ENCODE measurements at places on chromosomes 6 and 20.

- no peak for DNase-seq
These were observed 108.1 kb downstream of the IRF4 start for GRCh38 chr6:499617-500016.

DNA sequence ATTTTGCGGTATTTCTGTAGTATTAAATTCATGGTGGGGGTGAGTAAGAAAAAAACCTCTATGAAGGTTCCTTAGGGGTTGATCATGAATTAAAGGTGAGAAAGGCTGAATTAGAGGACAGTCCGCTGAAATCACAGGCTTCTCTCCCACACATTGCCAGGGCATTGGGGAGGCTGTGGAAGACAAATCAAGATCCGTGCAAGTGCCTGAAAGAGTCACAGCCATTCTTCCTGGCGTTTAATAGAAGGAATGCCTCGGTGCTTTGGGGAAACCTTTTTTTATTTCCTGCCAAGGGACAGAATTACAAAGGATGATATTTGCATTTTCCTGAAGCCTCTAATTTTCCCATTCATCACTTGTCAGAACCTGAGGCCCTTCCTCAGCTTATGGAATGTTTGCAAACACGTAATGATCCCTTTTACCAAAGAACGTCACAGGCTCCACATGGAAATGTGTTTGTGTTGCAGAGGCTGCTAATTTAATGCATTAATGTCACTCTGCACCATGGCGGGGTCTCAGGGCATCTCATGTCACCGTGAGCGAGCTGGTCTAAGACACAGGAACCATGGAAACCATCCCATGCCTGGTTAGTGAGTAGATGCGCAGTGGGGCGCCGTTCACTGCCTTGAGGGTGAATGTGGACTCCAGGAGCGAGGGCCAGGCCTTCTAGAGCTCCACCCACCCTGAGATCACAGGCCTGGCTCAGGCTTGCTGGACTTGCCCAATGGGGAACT lies 185.9 kb upstream of the SULF2 start:
- DNase-seq = no peak

- no peak for DNase-seq
These were observed 27.1 kb upstream of the FAM83C start for GRCh38 chr20:35319192-35319870.

DNA sequence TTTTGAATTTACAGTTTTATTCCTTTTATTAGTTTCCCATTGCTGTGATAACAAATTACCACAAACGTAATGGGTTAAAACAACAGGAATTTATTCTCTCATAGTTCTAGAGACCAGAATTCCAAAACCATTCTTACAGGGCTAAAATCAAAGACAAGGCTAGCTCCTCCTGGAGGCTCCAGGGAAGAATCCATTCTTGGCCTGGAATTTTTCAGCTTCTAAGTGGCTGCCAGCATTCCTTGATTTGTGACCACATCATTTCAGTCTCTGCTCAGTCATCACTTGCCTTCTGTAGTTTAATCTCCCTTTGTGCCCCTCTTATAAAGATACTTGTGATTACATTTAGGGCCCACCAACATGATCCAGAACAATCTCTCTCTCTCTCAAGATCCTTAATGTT lies 897 bp upstream of the SEL1L2 start:
- DNase-seq = no peak

DNA sequence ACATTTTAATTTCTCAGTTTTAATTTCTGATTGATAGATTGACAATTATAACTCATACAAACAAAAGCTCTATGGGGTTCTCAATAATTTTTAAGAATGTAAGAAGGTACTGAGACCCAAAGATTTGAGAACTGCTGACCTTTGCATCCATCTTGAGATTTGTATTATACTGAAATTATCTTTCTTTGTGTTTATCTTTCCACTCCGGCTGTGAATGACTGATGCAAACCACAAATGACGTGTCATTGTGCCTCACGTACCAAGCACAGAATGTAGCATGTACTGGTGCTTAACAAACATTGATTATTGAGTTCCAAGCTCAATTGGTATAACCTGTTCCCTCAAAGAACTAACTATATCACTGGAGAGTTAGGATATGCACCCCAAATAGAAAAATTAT lies 152.1 kb upstream of the SMLR1 start:
- no peak for DNase-seq

DNA sequence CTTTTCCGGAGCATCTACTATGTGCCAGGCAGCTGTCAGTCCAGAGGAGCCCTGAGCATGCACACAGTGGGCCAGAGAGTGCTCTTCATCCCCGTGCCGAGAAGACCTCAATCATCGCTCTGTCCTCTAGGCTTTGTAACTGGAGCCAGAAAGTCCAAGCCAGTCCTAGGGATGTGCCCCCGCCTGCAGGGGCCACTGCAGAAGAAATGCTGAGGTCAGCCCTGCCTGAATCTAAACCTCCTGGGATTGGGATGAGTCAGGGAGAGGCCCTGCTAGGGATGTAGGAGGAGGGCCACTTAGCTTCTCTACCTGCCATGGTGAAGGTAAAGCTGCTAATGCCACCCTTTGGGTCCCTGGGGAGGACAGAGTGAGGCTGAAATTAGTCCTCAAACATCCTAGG lies 146.8 kb downstream of the CDC5L start:
- no peak for DNase-seq

GRCh38 chr6:160750276-160750689 lies 48.2 kb downstream of the PLG start:
- DNase-seq = peak; percentile 55

GRCh38 chr6:37638414-37639341 lies 59.0 kb downstream of the MDGA1 start:
- no peak for DNase-seq

DNA sequence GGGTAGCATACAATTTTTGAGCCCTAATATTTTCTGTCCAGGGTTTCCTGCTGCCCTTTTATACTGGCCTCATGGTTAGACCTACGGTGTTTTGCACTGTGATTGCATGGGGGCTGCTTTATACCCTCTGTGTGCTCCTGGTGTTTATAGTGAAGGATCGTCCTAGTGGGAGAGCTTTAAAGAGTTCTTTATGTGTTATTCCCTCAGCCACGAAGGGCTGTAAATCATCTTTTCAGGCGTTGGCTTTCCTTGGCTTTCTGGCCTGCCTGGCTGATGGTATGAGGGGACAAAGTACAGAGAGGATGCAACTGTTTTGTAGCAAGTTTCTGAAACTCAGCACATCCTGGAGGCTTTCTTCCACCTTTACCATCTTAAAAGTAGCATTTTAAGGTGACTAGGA lies 464.3 kb downstream of the EPM2A start:
- no peak for DNase-seq

GRCh38 chr6:158958504-158959386 lies 41.3 kb downstream of the RSPH3 start:
- DNase-seq = no peak

DNA sequence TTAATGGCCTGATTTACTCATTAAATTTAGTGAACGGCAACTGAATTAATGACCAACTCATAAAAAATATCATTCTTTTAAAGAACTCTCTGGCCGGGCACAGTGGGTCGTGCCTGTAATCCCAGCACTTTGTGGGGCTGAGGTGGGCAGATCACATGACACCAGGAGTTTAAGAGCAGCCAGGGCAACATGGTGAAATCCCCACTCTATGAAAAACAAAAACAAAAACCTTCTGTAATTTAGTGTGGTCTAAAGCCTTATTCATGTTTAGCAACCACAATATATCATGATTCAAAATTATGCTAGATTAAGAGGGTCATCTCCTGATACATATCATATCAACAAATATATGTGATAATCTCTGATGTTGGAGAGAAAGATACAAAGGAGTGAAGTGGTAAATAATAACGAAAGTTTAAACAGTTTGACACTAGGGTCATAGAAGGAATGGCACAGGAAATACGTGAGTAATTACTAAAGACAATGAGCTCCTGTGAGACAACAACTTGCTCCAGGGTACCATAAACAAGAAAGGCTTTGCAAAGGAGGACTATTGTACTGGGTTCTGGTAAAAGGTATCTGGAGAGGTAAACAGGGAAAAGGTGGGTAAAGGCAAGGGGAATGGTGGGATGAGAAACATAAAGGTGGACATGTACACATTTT lies 5.7 kb downstream of the ELOVL4 start:
- no peak for DNase-seq

Measured in ecto neural progenitor cell (in vitro differentiated cells).